SHP77 treated with DMSO at 0.1 percent for 48 hours (cell line): ENCODE measurements at places on chromosomes 7 and 10.

- DNase-seq: no peak
Observed at GRCh38 chr10:84200537-84201243, 6.4 kb downstream of the CDHR1 start.

GRCh38 chr7:26279405-26279804 is 12.3 kb upstream of the SNX10 start:
- no peak for DNase-seq

DNA sequence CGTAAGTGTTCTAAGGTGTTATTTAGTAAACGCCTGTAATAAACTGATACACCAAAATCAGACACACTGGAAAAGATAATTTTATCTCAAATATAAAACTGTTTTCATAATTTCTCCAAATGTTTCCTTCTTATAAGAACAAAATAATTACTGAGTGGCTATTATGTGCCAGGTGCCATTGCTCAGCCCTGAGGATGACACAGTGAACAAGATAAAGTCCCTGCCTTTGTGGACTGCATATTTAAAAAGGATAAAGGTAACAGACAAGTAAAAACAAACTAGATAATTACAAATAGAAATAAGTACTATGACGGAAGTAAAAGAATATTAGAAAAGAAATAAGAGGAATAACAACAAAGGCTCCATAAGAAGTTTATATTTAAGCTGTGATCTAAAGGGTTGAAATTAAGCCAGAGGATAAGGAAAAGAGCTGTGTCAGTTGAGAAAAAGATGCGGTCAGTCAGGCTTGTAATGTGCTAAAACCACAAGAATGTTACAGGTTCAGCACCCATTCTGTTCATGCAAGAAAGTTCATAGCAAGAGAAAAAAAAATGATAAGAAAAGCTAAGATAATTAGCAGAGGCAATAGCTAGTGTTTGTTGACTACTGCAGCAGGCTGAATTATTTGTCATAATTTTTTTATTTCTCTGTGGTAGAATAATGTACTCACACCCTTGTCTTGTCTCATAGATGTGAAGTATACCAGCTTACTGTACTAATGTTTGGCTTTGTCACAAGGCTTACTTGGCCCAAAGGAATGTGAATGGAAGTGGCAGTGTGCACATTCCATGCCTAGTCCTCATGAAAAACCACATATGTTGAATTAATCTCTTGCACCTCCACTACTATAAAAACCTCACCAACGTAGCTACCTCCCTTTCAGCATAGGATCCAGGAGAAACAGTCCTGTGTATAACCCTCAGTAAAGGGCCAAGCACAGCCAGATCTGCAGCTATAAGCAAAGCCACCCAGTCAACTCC is 75.1 kb downstream of the CRPPA start:
- DNase-seq: no peak

- DNase-seq: no peak
Observed at GRCh38 chr7:30148951-30149459, 14.2 kb downstream of the MTURN start.

DNA sequence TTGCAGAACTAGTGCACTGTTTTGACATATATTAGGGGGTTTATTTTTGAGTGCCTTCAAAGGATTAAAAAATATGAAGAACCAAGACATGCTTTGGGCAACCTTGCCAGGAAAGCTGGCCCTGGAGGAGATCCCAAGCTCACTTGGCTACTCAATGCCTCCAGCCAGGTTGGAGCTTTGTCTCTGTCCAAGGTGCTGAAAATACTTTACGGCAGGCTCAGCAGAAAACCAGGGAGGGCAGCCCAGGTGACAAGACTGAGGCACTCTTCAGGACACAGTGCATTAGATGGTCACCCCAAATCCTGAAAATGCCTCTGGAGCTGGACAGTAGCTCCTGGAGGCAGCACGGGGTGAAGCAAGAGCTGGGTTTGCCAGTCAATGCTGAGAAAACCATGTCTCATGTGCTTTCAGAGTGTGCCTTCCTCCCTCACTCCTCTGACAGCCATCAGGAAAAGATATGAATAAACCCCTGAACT is 5.8 kb upstream of the KCNH2 start:
- DNase-seq: no peak

DNA sequence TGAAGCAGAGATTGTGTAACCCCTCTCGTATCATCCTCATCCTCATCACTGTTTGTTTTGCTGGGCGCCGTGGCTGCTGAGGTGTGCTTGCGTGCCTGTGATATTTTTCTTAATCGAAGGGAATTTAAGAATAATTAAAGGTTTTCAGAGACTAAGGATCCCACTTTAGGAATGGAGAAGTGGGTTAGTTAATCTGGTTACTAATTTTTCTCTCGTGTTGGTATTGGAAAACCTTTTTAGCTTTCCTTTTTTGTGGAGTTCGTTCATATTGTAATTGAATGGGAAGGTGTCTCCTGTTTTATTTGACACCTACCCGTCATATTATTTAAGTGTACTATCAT is 1.3 kb downstream of the UBN2 start:
- no peak for DNase-seq

GRCh38 chr7:1931256-1931950 is 261.3 kb downstream of the ELFN1 start:
- peak; percentile 79 for DNase-seq

DNA sequence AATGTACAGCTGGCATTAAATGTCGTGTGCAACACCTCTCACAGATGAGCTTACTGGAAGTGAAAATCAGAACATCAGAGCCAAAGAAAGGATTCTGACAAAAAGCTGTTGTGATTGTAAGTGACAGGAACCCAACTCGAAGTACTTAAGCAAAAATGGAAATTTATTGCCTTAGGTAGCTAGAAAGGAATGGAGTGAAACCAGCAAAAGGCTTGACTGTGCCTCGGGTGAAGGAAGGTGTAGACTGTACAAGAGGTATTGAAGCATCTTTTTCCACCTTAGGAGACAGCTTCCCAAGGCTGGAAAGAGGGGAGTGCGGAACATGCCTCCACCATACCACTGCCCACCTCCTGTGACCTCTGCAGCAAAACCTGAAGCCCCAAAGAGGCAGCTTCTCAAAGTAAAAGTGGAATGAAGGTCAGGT is 27.3 kb upstream of the ITGB1 start:
- no peak for DNase-seq

DNA sequence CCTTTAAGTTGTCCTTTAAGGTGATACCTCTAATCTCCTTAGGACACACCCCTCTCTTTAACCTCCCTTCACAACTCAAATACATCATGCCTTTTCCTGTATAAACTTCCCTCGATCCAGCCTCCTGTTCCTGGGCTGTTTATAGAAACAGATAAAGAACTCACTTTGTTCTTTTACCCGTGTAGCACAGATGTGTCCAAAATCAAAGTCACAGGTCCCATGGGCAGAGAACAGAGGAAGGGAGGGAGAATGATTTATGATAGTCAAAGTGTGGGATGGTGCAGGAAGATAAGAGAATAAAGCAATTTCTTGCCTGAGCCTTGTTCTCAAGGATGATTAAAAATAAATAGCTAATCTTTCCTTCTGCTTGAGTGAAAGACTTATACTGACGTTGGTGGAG is 50.3 kb upstream of the CABCOCO1 start:
- DNase-seq: no peak

- no peak for DNase-seq
Observed at GRCh38 chr7:2043316-2044039, 189.3 kb downstream of the MAD1L1 start.

- no peak for DNase-seq
Observed at GRCh38 chr10:56116684-56117083, 244.4 kb downstream of the ZWINT start.

DNA sequence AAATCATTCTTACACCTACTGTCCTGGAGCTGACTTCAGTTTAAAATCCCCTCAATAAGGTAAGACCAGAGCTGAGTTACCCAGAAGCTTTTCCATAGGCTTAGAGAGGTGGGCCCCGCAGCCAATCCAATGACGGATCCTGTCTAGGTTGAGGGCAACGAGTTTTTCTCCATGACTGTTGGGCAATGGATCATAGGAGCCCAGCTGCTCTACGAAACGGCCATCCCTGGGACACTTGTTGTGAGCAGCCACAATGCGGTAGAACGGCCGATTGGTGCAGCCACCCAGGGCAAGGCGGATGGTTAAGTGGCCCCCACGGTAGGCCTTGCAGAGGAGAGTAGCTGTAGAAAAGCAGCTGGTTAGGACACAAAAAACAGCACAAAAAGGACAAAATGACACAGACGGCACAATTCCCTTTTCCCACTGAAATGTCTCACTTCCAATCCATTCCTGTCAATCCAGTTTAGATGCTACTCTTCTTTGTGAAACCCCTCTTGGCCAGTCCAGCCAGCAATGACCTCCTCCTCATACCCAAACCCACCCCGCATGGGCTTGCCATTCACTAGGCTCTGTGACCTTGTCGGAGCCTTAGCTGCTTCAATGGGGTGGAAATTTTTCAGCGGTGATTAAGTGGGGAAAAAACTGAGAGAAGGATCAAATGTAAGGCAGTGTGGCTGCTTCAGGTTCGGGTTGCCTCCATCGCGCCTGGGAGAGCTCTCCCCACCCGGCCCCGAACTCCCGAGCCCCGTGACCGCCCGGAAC is 580 bp downstream of the MRPS16 start:
- DNase-seq: no peak

GRCh38 chr10:48607356-48608278 is 2.7 kb upstream of the ARHGAP22 start:
- no peak for DNase-seq

DNA sequence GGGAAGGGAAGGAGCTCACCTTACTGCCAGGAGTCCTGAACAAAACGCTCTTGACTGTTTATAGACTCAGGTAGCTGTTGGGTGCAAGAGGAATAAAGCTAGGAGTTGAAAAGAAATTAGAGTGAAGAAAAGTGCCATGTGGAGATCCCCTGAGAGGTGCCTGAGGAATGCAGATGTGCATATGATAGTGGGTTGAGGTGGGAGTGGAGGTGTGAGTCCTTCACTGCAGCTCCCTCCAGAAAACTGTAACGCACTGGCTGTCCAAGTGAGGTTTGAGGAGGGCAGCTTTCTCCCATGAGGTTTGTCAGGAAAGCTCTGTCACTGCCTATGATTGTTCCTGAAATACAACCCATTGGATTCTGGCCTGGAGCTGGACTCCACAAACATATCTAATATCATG is 904.8 kb upstream of the POT1 start:
- DNase-seq: no peak

DNA sequence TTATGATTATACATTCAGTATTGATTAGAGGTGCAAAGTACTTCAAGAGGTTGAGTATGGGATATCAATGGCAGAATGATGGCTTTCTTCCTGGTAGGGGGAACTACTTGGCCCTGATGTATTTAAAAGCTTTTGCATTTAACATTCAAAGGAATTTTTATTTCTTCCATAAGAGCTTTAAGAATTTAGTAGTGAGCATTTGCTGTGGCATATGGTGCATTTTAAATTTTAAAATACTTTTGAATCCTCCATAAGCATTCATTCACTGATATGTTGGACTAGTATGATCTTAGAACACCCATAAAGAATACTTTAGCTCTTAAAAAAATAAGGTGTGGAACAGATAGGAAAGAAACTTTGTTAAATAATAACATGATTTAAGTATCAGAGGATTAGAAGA is 191.9 kb upstream of the PPP1R3A start:
- DNase-seq: no peak

DNA sequence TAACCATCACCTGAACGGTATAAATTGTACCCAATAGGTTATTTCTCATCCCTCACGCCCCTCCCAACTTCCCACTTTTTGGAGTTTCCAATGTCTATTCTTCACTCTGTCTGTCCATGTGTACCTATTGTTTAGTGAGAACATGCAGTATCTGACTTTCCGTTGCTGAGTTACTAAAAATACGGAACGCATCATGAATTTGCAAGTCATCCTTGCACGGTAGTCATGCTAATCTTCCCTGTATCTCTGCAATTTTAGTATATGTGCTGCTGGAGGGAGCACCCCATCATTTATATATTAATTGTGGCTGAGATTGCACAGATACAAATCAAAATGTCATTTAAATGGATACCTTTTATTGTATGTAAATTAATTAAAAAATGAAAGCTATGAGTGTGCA is 75.7 kb upstream of the SFMBT2 start:
- DNase-seq: no peak

GRCh38 chr7:90276033-90276728 is 31.2 kb downstream of the CFAP69 start:
- DNase-seq: no peak

DNA sequence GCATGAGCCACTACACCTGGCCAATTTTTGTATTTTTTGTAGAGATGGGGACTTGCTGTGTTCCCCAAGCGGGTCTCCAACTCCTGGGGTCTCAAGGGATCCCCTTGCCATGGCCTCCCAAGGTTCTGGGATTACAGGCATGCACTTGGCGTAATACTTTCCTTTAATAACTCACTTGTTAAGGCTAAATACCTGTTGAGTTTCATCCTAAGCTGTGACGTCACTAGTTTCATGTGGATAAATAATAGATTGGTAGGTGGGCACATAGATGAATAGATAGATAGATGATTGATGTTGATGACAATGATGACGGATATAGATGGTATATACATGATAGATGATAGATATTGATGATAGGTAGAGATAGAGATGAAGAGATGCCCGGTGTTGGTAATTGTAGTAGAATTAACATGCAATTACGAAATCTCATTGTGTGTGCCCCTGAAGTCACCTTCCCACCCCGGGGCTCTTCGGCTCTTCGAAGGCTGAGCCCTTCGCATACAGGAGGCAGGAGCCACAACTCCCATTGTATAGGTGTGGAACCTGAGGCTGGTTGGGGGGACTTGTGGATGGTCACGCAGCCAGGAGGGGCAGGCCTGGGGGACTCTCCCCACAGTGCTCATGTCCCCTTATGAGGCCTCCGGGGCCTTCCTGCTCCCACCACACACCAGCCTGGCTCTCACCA is 2.6 kb downstream of the GRIFIN start:
- no peak for DNase-seq

- no peak for DNase-seq
Observed at GRCh38 chr10:78805176-78805575, 263.6 kb upstream of the ZMIZ1 start.

GRCh38 chr7:11373546-11374142 is 400.0 kb downstream of the PHF14 start:
- DNase-seq: peak; percentile 42

GRCh38 chr10:96338279-96338925 is 20.4 kb downstream of the OPALIN start:
- no peak for DNase-seq

- no peak for DNase-seq
Observed at GRCh38 chr7:28542410-28542809, 130.1 kb downstream of the CREB5 start.

- peak; percentile 91 for DNase-seq
Observed at GRCh38 chr7:28062197-28062991, 118.2 kb downstream of the JAZF1 start.

- no peak for DNase-seq
Observed at GRCh38 chr10:8584666-8585065, 530.2 kb downstream of the GATA3 start.

GRCh38 chr7:36109013-36109627 is 43.9 kb upstream of the EEPD1 start:
- DNase-seq: no peak

- no peak for DNase-seq
Observed at GRCh38 chr7:84354866-84355265, 160.3 kb upstream of the SEMA3A start.
